ENCODE measurements at places on chromosomes 2 and 18. TPM values are rescaled to one million over a fixed set of nuclear protein-coding genes. Genes with fewer than 3 reads are reported as not detected.

The MRO gene
- not detected for total RNA-seq

The SLC25A12 gene
- total RNA-seq: 23.1 TPM

The TSN gene
- total RNA-seq: 106 TPM

The UNC80 gene
- not detected for total RNA-seq

The TUBA4B gene
- not detected for total RNA-seq

The CDK15 gene
- total RNA-seq: 7.3 TPM

The CXCR4 gene
- total RNA-seq: 6.5 TPM

The SERPINB3 gene
- not detected for total RNA-seq

DNA sequence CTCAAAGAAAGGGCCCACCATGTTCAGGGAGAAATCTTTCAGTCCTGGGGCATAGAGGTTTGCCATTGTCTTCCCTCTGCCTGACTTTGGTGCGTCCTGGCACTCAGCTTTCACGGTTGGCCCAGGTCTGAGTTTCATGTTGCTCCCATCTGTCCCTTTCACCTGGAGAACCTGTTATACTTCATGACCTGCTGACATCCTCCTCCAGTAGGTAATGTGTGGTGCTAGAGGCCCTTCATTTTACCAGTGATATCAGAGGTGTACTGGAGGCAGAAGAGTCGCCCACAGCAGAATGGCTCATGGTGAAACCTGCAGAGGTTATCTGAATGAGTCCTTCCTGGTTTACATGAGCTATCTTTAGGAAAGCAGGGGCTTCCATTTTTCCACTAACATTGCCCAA lies 128.8 kb upstream of the DLX2 start:
- DNase-seq: no peak

DNA sequence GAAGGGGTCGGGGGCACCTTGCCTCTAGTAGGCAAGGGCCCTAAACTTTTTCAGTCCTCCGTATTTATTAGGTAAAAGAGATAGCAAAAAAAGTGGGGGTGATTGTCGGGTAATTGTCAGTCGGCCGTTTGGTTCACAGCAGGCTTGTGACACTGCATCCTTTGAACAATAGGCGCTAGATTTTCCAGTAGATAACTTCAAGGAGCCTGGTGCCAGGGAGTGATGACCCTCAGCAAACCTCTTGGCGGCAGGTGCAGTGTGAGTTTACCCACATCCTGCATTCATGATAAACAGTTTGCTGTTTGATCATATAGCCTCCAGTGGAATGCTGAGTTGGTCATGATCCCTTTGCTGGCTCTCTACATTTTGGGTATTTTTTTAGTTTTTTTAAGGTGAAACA lies 22.9 kb downstream of the SERPINB8 start:
- DNase-seq: no peak

GRCh38 chr2:206232287-206233035 lies 42.0 kb upstream of the ZDBF2 start:
- DNase-seq: no peak

DNA sequence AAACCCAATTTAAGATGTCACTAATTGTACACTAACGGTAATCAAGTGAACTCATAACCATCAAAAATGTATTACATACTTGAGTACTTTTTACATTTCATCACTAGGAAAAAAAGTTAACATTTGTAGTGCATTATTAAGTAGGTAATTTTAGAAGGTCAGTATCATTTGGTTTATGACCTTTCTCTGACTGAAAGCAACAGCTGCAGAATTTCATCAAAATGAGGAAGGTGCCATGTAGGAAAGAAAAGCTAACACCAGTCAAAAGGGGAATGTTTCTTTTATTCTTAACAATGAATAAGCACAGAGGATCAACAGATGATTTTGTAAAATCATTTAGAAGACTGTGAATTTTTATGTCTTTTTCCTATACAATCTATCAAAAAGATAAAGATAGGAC lies 79.0 kb downstream of the PIGN start:
- no peak for DNase-seq

GRCh38 chr18:5998166-5998881 lies 103.0 kb upstream of the TMEM200C start:
- no peak for DNase-seq

DNA sequence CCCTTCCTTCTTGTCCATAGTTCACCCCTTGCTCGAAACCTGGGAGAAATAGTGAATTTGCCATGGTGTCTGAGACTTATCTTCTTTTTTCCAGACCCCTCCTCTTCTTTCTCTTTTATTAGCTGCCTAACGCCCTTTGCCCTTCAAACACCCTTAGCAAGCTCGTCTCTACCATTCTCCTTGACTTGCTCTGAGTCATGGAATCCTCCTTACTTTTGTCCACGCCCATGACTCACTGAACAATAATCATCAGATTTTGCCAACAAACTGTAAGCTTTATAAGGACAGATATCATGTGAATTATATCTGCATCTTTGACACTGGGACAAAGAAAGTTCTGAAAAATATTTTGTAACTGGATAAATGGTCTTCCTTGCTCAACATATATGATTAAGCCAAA lies 67.1 kb upstream of the CNTNAP5 start:
- no peak for DNase-seq

- DNase-seq: no peak
Observed at GRCh38 chr2:158667586-158667985, 127.5 kb upstream of the DAPL1 start.

- no peak for DNase-seq
Observed at GRCh38 chr18:10300739-10301138, 153.7 kb upstream of the APCDD1 start.

GRCh38 chr2:86372641-86373502 lies 35.4 kb upstream of the REEP1 start:
- DNase-seq: peak; percentile 34

- no peak for DNase-seq
Observed at GRCh38 chr18:76725445-76725844, 96.9 kb upstream of the ZNF236 start.

DNA sequence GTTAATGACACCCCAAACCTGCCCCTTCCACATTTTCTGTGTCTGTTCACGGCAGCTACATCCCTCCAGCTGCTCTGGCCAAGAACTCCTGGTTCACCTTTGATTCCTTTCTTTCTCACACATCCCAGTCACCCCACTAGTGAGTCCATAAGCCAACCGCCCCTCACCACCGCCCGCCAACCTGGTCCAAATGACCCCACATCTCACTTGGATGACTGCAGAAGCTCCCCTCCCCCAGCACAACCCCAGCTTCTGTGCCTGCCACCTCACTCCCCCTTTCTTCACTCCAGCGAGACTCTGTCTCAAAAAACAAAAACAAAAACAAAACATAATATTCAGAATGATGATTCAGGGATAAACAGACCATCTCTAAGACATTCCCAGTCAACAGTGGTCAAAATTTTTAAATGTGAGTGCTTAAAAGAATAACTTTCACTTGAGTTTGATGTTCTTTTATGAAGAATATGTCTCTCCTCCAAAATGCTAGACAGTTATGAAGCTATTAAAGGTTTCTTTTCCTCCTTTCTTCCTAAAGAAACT lies 3.2 kb downstream of the CYS1 start:
- no peak for DNase-seq

DNA sequence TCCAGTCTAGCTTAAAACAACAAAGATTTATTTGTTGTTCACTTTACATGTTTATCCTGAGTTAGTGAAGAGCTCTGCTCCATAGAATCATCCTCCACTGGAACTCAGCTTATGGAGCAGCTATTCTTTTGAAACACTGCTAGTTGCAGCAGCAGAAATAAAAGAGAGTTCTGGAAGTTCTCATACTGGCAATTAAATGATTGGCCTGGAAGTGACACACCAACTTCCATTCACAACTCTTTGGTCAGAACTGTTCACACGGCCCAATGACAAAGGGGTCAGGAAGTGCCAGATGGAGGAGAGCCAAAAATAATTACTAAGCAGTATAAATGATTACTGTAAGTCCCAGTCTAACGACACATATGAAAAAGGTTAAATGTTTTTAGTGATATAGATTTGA lies 39.1 kb downstream of the FBXO11 start:
- peak; percentile 79 for DNase-seq

GRCh38 chr2:179558010-179558934 lies 293.6 kb upstream of the SESTD1 start:
- DNase-seq: no peak

- DNase-seq: no peak
Observed at GRCh38 chr2:17690776-17691175, 62.8 kb downstream of the SMC6 start.

- DNase-seq: peak; percentile 50
Observed at GRCh38 chr18:5052491-5052890, 144.6 kb downstream of the AKAIN1 start.

DNA sequence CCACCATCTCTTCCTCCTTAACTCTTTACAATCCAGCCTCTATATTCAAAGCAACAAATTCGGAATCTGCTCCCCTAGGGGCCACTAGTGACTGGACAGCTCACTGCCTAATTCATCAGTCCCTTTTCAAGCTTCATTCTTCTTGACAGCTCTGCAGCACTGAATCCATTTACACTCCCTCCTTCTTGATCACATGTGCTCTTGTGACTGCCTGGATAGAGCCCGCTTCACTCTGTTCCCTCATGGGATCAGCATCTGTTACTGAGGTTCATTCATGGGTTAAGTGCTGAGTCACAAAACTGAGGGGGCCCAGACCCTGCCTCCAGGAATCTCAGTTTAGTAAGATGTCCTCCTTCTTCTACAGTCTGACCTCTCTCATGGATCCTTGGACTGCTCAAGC lies 81.5 kb downstream of the CYRIA start:
- DNase-seq: no peak

GRCh38 chr2:16034151-16034974 lies 94.0 kb downstream of the MYCN start:
- peak; percentile 48 for DNase-seq

All from Daoy (cell line).